Endodermal cell (in vitro differentiated cells): ENCODE measurements at places on chromosomes 1 and 21. TPM values are rescaled to one million over a fixed set of nuclear protein-coding genes. Genes with fewer than 3 reads are reported as not detected.
A peak's percentile ranks its signal among the peaks of the same experiment; 100 is the strongest.

DNA sequence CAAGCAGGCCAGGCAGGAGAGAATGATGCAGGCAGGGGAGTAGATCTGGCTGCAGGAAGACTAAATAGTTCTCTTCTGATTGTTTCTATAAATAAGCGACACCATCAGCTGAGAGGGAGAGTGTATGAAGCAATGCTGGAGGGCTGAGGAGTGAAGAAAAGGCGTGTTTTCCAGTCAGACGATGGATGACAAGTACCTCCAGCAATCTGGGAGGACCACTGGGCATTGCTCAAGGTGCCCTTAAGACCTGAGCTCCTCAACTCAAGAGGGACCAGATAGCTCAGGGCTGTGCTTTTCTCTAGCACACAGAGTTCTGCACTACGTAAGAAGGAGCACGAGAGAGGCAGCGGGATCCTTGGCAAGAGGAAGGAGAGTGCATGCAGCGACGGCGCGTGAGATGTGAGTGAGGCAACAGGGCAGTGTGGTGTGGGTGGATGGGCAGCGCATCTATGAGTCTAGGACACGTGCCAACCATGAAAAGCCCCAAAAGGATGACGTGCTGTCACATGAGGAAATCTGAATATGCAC is 36.0 kb downstream of the PABPC4 start:
- no peak for DNase-seq

- no peak for DNase-seq
These were observed 186.6 kb upstream of the FOXD3 start for GRCh38 chr1:63135801-63136200.

Gene MATN1
- total RNA-seq: 0.18 TPM in 1 of 2 replicates, not detected in the other

Gene DNAJC6
- total RNA-seq: 14.0 and 17.4 TPM in 2 replicates

DNA sequence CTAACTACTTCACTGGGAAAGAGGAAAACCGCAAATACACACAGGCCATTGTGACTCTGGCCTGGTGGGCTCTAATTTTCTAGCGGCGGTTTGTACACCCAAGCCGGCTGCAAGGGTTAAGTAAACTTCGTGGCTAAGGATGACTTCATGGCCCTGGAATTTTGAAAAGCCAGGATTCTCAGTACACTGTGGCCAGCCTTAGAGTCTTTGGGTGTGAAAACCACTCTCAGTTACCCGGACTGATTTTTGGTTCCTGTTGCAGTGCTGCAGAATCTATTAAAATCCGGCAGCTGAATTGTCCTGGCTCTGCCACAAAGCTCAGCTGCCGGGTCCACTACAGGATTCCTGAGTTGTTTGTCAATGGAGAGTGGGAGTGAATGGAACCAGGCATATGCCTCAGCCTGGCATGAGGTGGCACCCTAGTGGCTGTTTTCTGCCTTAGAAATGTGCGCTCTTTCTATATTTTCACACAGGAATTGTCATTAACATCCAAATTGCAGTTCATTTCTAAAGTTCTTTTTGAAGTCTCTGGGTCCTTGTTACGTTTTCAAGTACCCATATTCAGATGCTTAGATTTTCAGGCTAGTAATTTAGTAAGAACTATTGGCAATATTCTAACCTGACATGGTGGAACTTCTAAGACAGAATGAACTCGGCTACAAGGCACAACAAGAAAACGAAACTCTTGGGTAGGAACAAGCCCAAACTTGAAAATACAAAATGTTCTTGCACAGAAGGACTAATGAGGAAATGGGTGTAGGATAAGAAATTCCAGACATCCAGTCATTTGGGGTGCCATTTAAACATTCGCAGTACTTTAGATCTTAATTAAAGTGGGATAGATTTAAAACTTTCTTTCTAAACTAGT is 255.9 kb downstream of the NFIA start:
- DNase-seq: peak; percentile 79

Gene RAB7B
- not detected in 3 replicates for total RNA-seq

DNA sequence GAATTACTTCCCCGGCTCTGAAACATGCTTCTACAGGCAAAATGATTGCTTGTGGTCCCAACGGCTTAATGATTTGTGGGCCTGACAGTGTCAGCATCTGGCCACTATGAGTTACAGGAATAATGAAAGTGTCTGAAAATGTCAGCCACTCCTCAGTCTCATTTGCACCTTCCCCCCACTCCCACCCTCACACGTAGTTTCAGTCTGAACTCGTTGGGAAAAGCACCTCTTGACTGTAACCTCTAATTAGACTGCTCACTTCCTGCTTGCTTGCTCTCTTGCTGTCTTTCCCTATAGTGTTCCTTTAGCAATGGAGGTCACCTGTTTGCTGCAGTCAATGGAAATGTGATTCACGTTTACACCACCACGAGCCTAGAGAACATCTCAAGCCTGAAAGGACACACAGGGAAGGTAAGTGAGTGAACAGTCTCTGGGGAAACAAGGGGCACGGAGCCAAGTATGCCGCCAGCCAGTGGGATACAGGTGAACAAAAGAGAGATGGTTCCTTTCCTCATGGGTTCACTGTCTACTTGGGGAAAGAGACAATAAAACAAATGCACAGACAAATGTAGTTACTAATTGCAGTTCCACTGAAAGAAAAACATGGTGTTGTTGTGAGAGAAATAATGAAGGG is 27.1 kb downstream of the CFAP57 start:
- DNase-seq: no peak

Gene FCRL1
- total RNA-seq: not detected in 3 replicates

GRCh38 chr1:10498231-10498630 is 23.5 kb downstream of the PEX14 start:
- no peak for DNase-seq

Gene EPHA2
- total RNA-seq: 56.5 to 57.8 TPM (median 57.2 TPM) in 3 replicates

GRCh38 chr1:183543619-183544204 is 46.5 kb downstream of the NCF2 start:
- DNase-seq: no peak

DNA sequence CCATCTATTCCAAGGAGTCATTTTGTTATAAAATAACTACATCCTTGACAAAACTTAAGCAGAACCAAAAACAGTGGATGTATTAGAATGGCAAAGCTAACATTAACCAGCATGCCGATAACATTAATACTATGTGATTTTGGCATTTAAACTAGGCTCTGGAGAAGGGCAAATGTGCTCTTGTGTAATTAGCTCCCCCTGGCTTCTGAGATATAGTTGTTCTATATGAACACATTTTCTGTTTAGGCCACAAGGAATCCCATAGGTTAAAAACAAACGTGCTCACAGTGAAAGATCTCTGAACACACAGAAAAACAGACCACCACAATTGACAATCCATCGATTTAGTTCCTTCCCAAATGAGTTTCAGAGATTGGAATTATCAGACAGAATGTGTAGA is 57.4 kb upstream of the TARS2 start:
- no peak for DNase-seq

Gene PRR9
- not detected in 2 replicates for total RNA-seq

GRCh38 chr1:245434280-245434679 is 279.5 kb downstream of the KIF26B start:
- peak; percentile 66 for DNase-seq
